ENCODE measurements at places on chromosomes 16 and 17. TPM values are rescaled to one million over a fixed set of nuclear protein-coding genes. Genes with fewer than 3 reads are reported as not detected.

GRCh38 chr16:87528690-87529579, 36.1 kb upstream of the ZCCHC14 start:
- peak; percentile 43 for DNase-seq

- no peak for DNase-seq
Measured at GRCh38 chr17:40442392-40443195, 656 bp upstream of the IGFBP4 start.

DNA sequence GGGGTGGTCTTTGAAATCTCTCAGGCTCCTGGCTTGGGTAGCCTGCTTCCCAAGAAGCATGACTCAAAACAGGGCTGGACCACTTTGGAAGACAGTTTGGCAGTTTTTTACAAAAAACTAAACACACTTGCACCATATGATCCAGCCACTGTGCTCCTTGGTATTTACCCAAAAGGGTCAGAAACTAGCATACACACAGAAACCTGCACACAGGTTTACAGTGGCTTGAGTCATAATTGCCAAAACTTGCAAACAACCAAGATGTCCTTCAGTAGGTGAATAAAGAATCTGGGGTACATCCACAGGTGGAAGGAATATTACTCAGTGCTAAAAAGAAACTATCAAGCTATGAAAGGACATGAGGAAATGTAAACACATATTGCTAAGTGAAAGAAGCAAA, 323.2 kb upstream of the CDH5 start:
- DNase-seq: no peak

- DNase-seq: no peak
Measured at GRCh38 chr17:32518646-32519227, 31.9 kb downstream of the CDK5R1 start.

DNA sequence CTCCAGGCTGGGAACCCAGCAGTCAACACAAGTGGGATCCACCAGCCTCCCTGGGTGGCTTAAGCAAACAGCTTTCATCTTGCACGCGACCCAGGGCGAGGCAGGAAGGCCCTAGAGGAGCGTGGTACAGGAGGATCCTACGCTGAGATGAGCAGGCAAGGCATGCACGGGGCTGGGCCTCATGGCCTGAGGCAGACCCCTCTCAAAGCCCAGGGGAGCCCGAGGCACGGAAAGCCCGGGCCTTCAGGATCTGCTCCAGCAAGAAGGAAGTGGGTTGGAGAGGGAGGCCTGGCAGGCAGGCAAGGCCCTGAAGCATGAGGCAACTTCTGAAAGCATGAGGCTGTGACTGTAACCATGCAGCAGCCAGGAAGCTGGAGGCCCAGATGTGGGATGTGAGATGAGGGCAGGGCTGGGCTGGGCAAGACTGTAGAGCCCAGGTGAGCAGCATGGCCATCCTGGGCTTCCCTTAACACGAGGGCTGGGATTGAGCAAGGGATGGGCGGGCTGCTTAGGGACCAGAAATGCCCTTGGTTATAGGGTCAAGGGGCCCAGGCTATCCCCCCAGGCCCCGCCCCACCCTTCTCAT, 338.7 kb downstream of the C16orf95 start:
- DNase-seq: no peak

DNA sequence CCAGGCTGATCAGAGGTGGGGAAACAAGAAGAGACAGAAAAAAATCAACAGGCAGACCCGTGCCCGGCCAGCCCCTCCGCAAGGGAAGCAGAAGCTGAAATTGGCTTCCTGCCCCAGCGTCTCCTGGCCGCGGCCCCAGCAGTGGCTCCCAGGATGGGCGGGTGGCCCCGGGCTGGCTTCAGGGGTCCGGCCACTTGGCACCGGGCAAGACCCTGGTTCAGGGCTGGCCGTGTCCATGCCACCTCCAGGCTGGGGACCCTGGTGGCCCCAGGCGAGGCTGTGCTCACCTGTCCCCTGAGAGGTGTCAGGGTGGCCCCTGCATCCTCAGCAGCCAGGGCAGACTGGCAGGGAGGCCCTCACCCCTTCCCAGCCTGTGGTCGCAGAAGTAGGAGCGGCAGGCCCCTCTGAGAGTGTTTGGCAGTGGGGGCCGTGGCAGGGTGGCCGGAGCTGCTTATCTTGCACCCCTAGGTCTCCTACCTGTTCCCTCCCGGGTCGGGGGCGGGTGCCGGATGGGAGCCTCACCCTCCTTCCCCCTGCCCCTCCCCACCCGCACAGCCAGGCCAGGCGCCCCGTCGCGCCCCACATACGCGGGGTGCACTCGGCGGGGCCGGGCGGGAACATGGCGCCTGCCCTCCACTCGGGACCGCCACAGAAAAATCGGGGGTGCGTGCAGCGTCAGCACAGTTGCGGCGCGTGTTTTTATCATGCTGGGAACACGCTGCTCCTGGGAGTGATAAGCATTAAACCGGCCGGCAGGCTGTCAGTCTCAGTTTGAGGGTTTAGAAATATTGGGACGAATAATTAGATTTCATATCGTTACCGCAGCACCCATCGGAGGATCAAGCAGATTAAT, 46.7 kb upstream of the ZC3H18 start:
- DNase-seq: no peak

DNA sequence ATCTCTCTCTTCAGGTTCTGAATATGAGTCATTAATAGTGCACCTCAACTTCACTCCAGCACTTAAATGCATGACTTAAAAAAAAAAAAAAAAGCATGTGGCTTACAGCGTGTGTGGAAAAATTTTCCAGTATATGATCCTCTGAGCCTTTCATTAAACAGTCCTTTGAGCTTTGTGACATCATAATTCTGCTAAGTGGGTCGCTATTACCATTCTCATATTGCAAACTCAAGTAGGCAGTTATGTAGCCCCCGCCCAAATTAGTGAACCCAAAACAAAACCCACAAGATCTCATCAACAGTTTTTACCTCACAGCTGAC, 672 bp downstream of the CMTR2 start:
- peak; percentile 42 for DNase-seq

DNA sequence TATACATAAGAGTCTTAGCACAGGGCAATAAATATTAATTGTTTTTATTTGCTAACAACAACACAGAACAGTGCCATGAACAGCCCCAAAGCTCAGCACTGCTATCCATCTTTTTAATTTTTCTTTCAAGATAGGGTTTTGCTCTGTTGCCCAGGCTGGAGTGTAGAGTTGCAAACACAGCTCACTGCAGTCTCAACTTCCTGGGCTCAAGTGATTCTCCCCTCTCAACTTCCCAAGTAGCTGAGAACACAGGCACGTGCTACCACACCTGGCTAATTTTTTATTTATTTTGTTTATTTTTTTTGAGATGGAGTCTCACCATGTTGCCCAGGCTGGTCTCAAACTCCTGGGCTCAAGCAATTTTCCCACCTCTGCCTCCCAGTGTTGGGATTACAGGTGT, 47.6 kb upstream of the AKAP1 start:
- no peak for DNase-seq

- no peak for DNase-seq
Measured at GRCh38 chr16:23371368-23371767, 69.3 kb downstream of the SCNN1B start.

- DNase-seq: no peak
Measured at GRCh38 chr16:85477801-85478363, 135.2 kb upstream of the GSE1 start.

DNA sequence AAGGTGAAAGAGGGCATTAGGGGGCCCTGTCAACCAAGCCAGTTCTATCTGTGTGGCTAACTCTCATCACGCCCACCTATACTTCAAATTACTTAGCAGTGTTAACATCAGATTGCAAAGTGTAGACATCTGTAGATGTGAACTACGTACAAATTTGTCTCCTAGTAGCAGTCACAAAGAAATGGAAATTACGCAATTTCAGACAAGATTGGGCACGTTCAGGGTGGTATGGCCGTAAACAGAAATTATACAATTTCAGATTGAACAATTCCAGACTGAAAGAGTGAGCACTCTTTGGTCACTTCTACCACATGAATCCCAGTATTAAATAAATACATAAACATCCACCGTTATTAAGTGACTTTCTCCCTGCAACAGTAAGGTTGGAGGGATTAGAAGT, 592.7 kb upstream of the PSMD7 start:
- no peak for DNase-seq

DNA sequence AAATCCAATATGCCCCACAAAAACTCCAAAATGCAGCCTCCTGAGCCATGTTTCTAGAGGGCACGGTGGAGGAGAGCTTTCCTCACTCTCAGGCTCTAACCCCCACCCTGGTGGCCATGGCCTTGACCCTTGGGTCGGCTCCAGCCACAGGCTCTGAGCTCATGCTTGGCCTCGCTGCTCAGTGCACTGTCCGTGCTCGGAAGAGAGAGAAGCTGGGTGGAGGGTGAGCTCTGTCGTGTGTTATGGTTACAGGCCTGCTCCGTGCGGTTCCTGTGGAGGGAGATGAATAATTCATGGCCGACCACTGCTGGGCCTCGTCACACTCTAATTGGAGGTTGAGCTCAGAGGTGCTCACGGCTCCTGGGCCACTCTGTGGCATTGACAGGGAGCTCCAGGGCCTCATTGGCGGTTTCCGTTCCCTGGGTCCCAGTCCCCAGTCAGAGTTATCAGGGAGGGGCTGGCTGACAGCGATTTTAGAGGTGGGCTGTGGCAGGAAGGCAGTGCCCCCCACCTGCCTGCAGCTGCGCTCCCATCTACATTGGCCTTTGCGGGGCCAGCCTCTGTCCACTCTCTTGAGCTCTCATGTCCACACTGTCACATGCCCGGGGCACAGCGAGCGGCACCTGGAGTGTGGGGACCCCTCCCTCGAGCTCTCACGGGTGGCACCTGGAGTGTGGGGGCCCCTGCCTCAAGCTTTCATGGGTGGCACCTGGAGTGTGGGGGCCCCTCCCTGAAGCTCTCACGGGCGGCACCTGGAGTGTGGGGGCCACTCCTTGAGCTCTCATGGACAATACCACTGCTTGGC, 24.9 kb downstream of the ACSF3 start:
- DNase-seq: no peak

GRCh38 chr17:48506246-48506645, 24.6 kb downstream of the HOXB1 start:
- DNase-seq: no peak

DNA sequence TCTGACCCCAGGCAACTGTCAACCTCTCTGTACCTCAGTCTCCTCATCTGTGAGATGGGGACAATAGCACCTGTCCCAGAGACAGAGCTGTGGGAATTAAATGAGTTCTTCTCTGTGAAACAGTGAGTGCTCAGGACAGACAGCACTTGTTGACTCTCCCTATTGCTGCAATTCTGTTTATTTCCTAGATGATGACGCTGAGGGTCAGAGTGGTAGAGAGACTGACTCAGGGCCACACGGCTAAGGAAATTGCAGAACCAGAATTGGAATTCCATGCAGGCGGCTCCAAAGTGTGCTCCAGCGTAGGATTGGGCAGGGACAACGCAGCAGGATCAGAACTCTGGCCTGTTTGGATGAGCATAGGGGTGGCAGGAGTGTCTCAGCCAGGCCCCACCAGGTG, 302.2 kb downstream of the C16orf95 start:
- no peak for DNase-seq

DNA sequence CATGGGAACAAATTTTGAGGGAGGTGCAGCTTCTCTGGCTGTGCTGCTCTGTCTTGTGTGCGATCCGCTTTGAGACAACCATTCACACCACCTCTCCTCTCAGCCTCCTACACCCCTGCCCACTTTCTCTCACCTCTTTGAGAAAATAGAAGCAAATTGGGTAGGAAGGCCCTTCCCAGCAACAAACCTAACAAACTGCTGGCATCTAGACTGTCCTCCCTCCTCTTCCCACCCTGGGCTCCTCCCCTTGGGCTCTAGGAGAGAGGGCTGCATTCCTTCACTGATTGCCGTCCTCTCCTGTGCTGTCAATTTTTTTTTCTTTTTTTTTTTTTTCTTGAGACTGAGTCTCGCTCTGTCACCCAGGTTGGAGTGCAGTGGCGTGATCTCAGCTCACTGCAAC, 13.5 kb downstream of the CDIPT start:
- no peak for DNase-seq

DNA sequence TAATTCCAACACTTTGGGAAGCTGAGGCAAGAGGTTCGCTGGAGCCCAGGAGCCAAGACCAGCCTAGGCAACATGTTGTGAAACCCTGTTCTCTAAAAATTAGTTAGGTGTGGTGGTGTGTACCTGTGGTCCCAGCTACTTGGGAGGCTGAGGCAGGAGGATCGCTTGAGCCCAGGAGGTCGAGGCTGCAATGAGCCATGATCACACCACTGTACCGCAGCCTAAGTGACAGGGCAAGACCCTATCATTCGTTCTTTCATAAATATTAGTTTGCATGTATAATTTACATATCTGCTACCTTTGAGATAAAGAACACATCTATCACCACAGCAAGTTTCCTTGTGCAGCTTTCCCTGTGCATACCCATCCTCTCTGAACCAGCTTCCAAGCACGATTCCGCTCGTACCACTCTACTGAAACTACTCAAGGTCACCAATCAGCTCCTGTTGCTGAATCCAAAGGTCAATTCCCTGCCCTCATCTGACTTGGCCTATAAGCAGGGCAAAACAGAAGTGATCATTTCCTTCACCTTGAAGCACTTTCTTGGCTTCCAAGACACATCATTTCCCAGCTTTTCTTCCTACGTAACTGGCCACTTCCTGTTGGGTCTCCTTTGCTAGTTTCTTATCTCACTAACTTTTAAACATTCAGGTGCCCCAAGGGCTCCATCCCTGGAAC, 49.1 kb downstream of the GRB2 start:
- DNase-seq: no peak

GRCh38 chr17:60423865-60424264, 1.6 kb downstream of the CHCT1 start:
- no peak for DNase-seq

DNA sequence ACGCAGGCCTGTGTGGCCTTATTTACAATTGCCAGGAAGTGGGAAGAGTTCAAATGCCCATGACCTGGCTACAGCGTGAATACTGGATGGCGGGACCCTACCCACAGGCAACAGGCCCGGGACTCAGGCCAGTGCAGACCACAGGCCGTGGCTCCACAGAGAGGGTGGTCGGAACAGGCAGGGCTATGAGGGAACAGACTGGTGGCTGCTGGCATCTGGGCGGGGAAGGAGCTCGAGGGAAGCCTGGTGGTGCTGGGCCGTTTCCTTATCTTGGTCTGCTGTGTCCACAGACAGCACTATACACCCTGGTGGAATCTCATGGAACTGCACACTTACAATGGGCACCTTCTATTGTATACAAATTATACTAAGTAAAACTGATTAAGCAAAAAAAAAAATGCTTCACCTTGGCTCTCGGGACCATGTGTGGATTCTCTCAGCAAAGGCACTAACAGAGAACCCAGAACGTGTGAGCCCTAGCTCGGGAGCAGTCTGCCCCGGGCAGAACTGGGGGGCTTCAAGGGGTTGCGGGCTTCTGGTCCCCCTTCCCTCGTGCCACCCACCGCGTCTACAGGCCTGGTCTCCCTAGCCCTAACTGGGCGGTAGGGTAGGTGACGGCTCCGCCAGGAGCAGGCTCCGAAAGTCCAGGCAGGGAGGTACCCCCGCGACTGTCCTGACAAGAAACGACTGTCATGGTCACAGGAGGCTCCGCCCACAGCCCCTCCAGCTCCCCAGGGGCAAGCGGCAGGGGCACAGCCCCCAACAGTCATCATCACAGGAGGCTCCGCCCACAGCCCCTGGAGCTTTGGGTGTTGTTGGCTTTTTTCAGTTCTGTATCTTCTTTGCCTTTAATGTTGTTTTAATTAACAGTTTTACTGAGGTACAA, 21.8 kb downstream of the CEP131 start:
- peak; percentile 52 for DNase-seq

The G6PC1 gene
- total RNA-seq: not detected

The EFCAB5 gene
- 4.7 TPM for total RNA-seq

The FOXC2 gene
- total RNA-seq: 0.17 TPM

The CHTF18 gene
- total RNA-seq: 11.3 TPM

The RUNDC3A gene
- total RNA-seq: 3.8 TPM

The KREMEN2 gene
- total RNA-seq: 0.50 TPM

The IKZF3 gene
- total RNA-seq: 0.17 TPM

The HNF1B gene
- total RNA-seq: 87.9 TPM

Data from renal cortical epithelial cell (primary cell).